ENCODE measurements at places on chromosomes 7 and 10.
A peak's percentile ranks its signal among the peaks of the same experiment; 100 is the strongest.

DNA sequence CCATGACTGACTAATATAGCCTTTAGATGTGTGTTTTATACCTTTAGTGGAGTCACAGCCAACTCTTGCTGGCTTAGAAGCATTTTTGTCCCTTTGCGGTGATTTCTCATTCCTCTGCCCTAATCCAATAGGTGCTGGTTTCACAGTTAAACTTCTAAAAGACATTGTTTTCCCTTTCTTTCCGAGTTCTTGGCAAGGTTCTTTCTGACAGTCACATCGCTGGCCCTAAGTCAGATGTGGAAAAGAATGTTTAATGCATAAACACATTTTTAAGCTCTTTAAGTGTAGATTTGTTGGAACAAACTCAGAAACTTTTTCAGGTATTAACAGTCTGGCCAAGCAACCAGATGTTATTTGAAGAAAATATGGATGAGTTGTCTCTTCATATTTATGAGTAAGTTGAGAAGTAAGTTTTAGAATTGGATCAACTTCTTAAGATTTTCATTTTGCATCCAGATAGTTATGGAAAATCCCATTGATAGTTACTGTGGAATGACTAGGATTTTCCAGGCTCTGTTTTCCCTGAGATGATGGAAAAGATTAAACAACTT lies 4.1 kb downstream of the EPDR1 start:
- DNase-seq = no peak

GRCh38 chr10:17981766-17982380 lies 30.2 kb downstream of the SLC39A12 start:
- DNase-seq = no peak

DNA sequence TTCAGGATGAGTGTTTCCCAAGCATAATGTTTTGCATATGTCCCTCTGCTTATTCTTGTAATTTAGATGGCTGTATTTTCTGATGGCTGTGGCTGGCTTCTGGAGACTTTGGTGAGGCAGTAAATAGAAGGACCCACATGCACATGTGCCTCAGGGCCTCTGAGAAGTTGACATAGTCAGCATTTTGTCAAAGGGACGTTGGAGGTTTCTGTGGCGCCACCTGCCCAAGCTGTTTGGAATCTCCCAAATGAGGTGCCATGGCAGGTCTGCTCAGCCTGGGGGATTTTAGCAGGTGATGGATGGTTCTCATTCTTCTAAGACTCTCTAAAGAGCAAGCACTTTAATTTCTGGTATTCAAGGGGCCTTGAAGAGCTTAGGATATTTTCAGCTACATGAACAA lies 29.8 kb downstream of the C10orf120 start:
- no peak for DNase-seq

DNA sequence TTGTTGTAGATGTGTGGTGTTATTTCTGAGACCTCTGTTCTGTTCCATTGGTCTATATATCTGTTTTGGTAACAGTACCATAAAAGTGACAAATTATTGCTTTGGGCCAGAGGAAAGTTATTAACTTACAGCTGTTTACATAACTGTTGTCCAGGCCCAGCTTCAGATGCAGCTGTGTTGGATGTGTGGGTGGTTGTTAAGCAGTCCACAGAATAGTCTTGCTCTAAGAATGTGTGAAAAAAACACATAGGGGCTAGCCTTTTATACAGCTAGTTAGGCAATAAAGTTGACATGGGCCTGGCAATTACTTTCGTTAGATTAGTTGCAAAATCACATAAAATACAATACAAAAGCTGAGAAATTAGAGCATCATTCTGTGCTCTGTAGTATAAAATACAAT lies 31.9 kb downstream of the DLD start:
- no peak for DNase-seq

- DNase-seq = no peak
Observed at GRCh38 chr7:139999516-139999915, 63.2 kb downstream of the PARP12 start.

DNA sequence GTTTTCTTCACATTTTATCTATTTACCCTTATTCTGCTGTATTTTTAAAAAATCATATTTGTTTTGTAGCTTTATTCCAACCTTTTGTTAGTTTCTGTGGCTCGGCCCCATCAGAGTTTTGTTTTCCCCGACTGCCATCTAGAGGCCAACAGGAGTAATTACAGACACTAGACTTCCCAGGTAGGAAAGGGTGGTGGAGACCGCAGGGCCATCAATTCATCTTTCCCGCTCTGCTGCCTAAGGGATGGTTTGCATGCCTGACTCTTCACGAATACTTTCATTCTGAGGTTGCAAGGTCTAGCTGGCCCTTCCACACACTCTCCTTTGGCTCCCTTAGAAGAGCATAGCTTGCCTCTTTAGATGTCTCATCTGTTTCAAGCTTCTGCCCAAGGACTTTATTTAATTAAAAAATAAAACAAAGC lies 38.3 kb downstream of the LYZL2 start:
- DNase-seq = no peak

GRCh38 chr7:116963234-116963633 lies 9.9 kb downstream of the ST7 start:
- no peak for DNase-seq

- DNase-seq = no peak
Observed at GRCh38 chr10:14583252-14583651, 191.4 kb downstream of the FAM107B start.

GRCh38 chr10:47277352-47278151 lies 22.4 kb upstream of the GDF10 start:
- DNase-seq = no peak

GRCh38 chr10:46520381-46520780 lies 36.1 kb downstream of the GPRIN2 start:
- peak; percentile 68 for DNase-seq

DNA sequence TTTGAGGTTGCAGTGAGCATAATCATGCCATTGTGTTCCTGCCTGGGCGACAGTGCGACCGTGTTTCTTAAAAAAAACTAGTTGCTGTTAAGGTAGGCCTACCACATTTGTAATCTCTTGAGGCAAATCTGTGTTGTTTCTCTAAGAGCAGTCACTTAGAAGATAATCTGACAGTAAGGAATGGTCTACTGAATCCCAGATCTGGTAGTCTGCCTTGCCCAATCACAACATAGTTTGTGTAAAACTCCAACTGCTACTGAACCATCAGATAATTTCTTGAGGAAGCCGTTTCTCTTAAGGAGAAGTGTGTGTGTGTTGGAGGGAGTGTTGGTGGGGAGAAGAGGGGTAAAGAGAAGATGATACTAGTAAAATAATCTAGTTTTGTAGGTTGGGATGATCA lies 5.0 kb downstream of the NRF1 start:
- DNase-seq = no peak

DNA sequence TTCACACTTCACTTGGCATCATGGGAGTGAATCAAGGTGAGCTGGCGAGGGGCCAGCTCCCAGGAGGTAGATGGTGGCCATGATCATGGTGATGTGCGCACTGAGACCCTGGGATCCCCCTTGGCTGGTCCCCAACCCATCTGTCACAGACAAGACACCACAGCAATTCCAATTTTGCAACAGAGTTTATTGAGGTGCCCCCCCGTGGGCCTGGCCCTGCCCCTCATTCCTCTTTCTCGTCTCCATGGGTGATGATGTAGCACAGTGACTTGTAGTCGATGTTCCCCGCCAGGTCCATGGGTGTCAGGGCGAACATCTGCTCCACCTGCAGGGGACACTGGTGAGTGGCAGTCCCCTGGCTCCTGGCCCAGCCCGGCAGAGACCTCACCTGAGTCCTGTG lies 2.4 kb downstream of the MYL7 start:
- DNase-seq = peak; percentile 32

- no peak for DNase-seq
Observed at GRCh38 chr7:90857603-90858002, 261.5 kb downstream of the CDK14 start.

DNA sequence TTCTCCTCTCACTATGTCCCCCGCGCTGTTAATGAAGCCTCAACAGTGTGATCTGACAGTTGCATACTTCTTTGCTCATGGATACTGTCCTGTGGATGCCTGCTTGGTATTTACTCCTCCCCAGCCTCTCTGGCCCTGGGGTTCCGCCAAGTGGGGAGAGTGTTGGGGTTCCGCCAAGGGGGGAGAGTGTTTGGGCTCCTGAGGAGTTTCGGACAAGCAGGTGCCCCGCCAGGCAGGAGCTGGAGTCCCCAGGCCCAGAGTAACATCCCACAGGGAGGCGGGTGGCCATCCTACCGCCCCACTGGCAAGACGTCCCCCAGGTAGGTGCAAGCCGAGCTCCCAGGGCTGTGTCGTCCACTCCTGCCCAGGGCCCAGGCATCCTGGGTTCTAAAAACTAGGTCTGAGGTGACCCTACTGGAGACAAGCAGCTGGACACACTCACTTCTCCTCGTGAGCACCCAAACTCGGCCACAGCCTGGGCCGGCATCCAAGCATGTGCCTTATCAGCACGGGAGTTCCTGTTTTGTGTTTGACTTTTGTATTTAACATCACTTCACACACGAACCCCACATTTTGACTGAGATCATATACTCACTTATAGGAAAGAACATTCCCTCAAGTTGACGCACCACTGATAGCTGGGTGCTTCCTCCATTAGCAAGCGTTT lies 34.2 kb downstream of the CAMK2B start:
- DNase-seq = peak; percentile 77

DNA sequence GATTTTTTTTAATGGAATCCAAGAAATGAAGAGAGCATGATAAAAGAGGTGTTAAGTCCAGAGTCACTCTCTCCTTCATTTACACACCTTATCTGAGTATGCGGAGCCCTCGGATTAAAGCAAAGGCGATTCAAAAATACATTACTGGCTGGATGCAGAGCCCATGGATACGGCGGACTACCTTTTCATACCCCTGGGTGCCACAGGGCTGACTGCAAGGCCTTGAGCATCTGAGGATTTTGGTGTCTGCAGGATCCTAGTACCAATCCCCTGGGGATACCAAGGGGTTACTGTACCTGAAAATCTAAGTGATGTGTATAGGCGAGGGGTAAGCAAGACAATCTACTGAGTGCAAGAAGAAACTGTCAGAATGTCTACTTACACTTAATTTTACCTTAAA lies 20.5 kb downstream of the PIP4K2A start:
- DNase-seq = no peak

- DNase-seq = peak; percentile 72
Observed at GRCh38 chr7:166338-167060, 25.9 kb upstream of the FAM20C start.

- no peak for DNase-seq
Observed at GRCh38 chr10:4647109-4647785, 178.8 kb upstream of the AKR1E2 start.

GRCh38 chr10:89427629-89428028 lies 13.3 kb downstream of the IFIT5 start:
- DNase-seq = no peak

GRCh38 chr7:133560900-133561299 lies 308.0 kb downstream of the EXOC4 start:
- DNase-seq = no peak

DNA sequence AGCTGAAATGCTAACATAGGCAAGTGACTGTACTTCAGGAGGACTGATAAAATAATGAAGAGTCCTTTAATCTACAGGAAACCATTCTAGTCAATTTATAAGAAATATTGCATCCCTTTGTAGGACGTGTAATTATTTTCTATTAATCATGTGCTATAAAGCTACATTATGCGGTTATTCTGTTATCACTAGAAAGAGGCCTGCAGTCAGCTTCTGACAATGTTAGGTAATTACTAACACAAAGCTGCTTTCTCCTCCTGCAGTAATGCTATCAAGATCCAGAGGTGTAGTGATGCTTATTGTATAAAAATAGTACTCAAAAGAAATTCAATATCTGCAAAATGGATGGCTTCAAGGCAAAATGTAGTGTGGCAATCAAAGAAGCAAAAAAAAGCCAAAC lies 191.1 kb downstream of the SKAP2 start:
- DNase-seq = no peak

DNA sequence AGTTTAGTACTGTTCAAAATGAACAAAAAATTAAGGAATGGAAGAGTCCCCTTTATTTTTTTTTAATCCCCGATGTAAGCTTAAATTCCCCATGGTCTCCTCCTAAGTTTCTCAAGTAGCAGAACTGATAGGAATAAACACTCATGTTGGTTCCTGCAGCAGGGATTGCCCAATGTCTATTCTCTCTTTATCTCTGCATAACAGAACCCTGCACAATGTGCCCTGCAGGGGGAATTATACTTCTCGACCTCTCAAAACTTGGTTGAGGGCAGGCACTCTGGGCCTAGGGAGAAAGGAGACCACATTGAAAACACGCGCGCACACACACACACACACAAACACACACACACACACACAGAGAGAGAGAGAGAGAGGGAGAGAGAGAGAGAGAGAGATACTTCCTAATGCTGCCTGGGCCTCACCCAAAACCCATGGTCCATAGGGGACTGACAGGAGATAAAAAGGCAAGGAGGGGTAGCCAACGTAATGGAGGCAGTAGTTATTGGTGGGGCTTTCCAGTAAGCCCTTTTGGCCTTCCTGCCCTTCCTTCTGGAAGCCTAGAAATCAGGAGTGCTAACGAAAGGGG lies 22.7 kb downstream of the JAZF1 start:
- DNase-seq = no peak

DNA sequence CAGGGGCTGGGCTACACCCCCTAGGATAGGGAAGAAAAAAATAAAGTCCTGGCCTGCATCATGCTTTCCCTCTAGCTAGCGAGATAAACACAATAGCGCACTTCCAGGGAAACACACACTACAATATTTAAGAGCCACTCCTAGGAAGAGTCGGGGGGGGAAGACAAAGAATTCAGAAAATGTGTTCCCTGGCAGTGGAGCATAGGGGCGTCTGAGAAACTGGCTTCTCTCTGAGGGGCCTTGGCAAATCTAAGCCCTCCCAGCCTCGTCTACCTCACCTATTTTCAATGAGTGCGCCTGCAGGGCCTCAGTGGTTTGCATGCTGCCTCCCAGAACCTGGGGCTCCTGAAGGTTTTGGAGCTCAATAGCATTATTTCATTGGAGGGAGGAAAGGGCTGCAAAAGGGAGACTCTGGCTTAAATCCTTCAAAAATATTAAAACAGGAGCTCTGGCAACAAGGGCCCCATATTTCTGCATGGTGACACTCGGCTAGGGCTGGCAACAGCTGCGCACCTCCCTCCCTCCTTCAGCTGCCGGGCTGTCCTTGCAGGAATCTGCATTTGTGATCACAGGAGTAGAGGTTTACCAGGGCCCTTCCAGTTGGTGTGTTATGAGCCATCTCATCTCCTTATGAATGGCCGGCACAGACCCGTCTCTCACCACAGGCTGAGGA lies 10.8 kb downstream of the ANXA11 start:
- DNase-seq = no peak

DNA sequence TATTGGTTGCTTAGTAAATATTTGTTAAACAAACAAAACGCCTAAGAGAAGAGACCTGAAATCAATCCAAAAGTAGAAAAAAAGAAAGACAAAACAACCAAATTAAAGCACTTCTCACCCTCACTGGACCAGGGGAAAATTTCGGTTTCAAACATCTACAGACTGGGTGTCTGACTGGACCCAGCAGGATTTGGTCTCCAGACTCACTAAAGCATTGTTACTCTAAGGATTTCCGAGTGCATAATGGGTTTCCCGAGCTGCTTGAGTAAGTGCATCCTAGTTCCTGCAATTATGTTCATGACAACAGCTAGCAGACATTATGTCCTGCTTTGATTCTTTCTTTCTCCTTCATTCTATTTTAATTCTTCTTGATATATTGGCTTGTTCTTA lies 51.8 kb upstream of the FAM3C start:
- DNase-seq = no peak

GRCh38 chr7:47888371-47889265 lies 59.6 kb downstream of the PKD1L1 start:
- DNase-seq = no peak

All from aorta (tissue), 5 donors.